ENCODE measurements at places on chromosomes 1 and 21.

- DNase-seq: no peak
These were observed 50.5 kb downstream of the ADGRL2 start for GRCh38 chr1:81851217-81851616.

- no peak for DNase-seq
These were observed 4.6 kb upstream of the MAB21L3 start for GRCh38 chr1:116106646-116107045.

GRCh38 chr1:66346873-66347272, 187.1 kb upstream of the SGIP1 start:
- DNase-seq: no peak

DNA sequence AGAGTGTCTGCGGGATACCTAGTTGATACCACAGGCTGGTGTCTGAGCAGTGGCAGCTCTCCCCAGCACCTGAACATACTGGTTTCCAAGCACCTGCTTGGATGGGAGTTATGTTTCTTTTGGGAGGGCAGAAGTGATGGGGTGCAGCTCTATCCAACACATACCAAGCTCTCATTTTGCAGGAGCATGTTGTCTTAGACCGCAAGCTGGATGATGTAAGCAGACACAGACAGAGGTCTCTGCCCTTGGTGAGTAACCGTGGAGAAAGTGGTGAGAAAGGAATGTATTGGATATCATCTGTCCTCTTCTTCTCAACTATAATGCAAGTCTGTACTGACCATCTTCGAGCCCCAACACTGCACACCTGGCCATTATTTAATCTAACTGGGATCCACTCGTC, 37.4 kb downstream of the ZNF496 start:
- no peak for DNase-seq

DNA sequence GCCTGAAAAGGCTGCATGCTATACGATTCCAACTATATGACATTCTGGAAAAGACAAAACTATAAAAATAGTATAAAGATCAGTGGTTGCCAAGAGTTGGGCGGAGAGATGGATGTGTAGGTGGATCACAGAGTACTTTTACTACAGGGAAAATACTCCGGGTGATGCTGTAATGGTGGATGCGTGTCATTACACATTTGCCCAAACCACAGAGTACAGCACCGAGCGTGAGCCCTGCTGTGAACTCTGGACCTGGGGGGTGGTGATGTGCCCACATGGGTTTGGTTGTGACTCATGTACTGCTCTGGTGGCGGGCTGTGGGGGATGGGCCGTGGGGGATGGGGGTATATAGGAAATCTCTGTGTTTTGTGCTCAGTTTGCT, 162.7 kb upstream of the COL6A1 start:
- peak; percentile 18 for DNase-seq

DNA sequence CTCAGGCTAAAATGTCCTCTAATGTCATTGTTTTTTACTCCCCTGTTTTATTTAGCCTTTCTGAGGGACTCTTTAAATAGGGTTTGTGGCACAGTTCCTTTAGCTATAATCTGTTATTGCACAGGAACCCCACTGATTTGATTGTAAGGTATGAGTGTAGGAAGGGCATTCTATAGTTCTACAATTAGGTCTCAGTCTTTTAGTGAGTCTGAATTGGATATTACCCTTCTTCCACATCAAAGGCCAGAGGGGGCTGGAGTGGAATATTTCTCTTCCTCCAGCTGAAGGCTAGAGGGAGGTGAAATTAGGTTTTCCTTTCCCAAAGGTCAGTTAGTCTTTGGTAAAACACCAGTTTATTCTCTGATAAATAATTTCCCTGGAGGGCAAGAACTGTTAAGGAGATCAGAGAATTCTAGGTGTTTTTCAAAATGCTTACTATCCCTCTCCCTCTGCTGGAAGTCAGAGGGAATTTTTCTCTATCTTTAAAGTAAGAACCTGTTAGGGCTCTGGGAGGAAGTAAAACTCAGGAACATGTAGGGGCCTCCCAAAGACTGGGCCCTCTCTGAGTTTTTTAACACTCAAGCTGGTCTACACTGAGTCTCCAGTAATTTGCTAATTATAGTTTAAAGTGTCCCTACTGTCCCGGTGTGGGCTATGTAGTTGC, 176.3 kb upstream of the ZNHIT6 start:
- DNase-seq: no peak

GRCh38 chr1:62481681-62482080, 44.8 kb downstream of the USP1 start:
- no peak for DNase-seq

DNA sequence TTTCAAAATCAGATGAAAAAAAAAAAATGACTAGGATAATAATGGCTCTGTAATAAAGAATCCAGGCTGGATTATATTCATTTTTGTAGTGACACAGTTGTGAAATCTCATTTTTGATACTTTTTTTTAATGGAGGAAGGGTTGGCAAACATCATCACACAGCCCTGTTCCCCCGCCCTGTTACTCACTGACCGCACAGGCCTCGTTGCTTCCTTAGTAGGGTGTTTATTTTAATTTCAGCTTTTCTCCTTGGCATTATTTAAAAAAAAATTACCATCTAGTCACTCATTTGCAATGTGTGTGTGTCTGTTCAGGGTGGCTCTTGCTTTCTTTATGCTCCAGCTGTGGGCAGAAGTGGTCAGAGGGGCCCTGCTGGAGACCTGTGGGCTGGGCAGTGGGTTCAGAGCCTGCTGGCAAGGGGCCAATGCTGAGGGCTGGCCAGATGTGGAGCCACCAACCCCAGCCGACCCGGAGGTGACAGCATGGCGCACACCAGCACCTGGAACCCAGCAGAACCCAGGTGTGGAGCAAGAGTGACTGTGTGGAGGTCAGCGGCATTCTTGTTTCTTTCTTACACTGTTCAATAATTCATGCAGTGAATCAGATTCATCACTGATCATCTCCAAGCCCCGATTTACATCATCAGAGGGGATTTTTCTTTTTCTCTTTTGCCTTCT, 44.6 kb downstream of the ZSCAN20 start:
- no peak for DNase-seq

GRCh38 chr21:24259241-24259640, 1348.0 kb downstream of the MRPL39 start:
- DNase-seq: no peak

GRCh38 chr1:165586398-165586797, 42.6 kb downstream of the LRRC52 start:
- no peak for DNase-seq

- no peak for DNase-seq
These were observed at the start of gene ZBTB7B for GRCh38 chr1:155002464-155003226. TSS of gene ZBTB7B (plus strand) at chr1:155002802. CDS start at chr1:155014661, 11,859 bp downstream.

DNA sequence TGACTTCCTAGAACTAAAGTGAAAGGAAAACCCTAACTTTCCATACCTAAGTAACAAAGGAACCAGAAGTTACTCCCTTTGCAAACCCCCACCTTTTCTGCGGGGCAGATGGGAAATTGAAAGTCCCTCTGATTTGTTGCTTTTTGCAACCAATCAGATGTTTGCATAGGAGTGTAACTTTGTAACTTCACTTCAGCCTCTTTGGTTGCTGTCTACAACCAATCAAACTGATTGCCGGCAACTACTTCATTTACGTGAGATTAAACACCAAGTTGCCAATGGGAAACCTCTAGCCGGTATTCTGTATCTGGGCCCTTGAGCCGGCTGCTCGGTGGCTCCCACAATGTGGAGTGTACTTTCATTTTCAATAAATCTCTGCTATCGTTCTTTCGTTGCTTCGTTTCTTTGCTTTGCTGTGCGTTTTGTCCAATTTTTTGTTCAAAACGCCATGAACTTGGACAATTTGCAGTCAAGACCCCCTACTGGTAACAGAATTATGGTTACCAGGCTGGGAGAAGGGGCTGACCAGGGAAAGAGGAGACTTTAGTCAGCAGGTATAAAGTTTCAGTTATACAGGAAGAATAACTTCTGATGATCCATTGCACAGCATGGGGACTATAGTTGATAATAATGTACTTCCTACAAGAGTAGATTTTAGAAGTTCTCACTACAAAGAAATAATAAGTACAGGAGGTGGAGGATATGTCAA, 69.2 kb upstream of the RGS2 start:
- DNase-seq: no peak

DNA sequence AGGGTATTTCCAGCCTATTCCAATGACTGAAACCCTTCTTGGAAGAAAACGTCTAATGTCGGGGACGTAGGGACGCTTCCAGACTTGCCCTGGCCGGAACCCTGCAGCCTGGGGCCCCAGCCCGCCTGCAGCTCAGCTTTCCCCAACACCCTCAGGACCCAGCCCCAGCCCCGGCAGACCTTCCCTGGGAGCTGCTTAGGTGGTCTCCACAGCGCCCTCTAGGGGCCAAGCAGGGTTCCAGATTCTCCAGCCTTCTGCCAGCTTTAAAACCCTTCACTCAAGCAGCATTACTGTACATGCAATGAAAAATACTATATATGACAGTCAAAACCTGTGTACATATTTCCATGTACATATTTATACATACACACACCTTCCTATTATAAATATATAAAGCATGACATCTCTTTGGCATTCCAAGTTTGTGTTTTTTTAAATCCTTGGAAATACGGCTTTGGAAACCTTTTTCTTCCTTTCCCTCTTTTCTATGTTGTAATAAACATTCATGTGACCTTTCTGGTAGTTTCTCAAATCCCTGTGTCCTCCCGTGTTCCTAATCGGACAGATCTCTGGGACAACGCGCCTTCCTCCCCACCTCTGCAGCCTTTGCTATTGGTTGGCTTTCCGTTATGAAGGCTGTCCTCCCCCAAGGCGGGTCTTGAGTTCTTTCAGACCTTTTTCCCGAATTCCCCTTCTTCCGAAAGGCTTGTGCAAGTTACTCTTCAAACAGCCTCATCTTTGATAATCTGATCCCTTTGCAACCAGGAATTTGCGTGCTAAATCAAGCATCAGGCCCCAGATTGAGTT, 60.3 kb downstream of the STUM start:
- DNase-seq: peak; percentile 47

DNA sequence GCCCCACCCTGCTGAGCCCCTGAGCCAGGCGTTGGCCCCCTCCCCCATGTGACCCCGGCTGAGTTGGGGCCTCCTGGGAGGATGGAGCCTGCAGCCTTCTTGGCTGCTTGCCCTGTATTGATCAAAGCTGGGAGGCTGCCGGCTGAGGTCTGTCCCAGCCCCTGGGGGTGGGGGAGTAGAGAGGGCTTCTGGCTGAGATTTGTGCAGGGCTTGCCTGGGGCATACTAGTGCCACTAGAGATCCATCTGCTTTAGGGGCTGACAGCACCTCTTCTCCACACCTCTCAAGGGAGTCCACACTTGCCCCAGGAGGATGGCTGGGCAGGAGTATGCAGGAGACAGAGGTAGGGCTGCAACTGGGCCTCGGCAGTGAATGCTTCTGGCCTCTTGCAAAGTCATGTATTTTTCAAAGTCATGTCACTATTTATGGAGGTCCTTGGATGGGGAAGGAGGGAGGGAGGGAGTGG, 53.6 kb upstream of the SSBP3 start:
- DNase-seq: no peak

DNA sequence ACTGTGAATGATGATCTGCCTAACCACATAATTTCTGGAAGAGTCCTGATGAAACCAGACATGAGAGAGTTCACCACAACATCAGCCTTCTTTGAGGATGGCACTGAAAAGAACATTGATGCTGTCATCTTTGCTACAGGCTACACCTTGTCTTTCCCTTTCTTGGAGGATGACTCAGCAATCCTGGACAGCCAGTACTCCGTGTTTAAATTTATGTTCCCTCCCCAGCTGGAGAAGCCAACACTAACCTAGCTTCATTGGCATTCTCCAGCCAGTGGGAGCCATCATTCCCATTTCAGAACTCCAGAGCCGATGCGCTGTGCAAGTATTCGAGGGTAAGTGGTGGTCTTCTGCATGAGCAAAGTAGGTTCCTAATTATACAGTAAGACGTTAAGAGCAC, 164.1 kb upstream of the POGK start:
- no peak for DNase-seq

GRCh38 chr1:79741720-79742421, 735.3 kb upstream of the ADGRL4 start:
- DNase-seq: no peak

- DNase-seq: no peak
These were observed 116.7 kb downstream of the KCNN3 start for GRCh38 chr1:154753426-154753825.

GRCh38 chr1:205407970-205408369, 13.9 kb downstream of the LEMD1 start:
- no peak for DNase-seq

DNA sequence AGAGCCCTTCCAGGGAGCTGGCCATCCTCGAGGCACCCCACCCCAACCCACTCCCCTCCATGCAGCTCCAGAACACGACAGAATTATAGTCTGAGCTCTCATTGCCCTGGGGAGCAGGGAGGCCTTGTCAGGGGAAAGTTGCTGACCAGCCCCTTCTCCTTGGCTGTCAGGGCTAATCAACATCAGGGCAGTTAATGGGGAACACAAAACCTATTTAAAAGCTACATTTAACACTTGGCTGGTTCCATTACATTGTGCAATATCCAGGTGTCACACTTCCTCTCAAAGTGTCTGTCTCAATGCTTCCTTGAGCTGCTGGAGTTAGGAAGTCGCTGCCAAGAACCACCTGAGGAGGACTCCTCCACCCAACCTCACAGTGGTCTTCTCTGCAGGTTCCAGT, 111.8 kb upstream of the GRIK3 start:
- DNase-seq: no peak

GRCh38 chr21:38383411-38384237, 114.7 kb downstream of the ERG start:
- no peak for DNase-seq

GRCh38 chr1:157880621-157881020, 39.0 kb upstream of the CD5L start:
- DNase-seq: no peak

GRCh38 chr1:75796376-75797272, at the start of gene MSH4:
TSS of gene MSH4 (plus strand) at chr1:75796882. CDS start at chr1:75796986, 104 bp downstream.
- no peak for DNase-seq

- DNase-seq: no peak
These were observed 65.6 kb downstream of the ST3GAL3 start for GRCh38 chr1:43772978-43773377.

GRCh38 chr1:157739229-157739901, 37.6 kb downstream of the FCRL2 start:
- DNase-seq: no peak

DNA sequence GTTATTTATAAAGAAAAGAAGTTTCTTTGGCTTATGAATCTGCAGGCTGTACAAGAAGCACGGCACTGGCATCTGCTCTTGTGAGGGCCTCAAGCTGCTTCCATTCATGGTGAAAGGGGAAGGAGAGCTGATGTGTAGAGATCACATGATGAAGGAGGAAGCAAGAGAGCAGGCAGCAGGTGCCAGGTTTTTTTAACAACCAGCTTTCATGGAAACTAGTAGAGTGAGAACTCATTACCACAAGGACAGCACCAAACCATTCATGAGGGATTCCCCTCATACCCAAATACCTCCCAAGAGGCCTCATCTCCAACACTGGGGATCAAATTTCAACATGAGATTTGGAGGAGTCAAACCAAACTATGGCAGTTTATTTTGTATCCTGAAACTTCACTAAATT, 85.8 kb upstream of the CAMK1G start:
- DNase-seq: no peak

GRCh38 chr1:77089756-77090155, 129.5 kb downstream of the PIGK start:
- no peak for DNase-seq

DNA sequence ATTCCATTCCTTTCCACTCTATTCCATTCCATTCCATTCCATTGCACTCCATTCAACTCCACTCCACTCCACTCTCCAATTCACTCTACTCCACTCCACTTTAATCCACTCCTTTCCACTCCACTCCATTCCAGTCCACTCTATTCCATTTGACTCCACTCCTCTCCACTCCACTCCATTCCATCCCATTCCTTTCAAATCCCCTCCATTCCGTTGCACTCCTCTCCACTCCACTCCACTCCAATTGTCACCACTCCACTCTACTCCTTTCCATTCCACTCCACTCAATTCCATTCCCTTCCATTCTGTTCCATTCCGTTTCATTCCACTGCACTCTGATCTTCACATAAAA, 2563.7 kb upstream of the TPTE start:
- no peak for DNase-seq
